ENCODE measurements at places on chromosomes 6 and 20. TPM values are rescaled to one million over a fixed set of nuclear protein-coding genes. Genes with fewer than 3 reads are reported as not detected.
A peak's percentile ranks its signal among the peaks of the same experiment; 100 is the strongest.

Gene ZBP1
- total RNA-seq: not detected

DNA sequence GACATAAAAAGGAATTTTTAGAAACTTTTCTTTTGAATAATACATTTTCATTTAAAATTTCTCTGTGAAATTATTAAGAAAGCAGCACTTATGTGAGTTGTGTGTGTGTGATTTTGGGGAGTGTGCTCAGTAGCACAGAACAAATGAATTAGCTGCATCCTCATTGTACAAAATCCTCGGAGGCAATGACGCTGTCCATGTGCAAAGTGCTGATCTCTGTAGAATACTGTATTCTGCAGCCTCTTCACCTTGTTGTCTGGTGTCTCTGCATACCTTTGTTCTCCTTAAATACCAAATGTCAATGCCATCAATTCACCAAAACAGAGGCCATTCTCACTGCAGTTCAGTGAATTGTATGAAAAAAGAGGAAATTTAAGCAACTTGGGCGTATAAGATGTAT, 838.4 kb downstream of the QKI start:
- no peak for DNase-seq

DNA sequence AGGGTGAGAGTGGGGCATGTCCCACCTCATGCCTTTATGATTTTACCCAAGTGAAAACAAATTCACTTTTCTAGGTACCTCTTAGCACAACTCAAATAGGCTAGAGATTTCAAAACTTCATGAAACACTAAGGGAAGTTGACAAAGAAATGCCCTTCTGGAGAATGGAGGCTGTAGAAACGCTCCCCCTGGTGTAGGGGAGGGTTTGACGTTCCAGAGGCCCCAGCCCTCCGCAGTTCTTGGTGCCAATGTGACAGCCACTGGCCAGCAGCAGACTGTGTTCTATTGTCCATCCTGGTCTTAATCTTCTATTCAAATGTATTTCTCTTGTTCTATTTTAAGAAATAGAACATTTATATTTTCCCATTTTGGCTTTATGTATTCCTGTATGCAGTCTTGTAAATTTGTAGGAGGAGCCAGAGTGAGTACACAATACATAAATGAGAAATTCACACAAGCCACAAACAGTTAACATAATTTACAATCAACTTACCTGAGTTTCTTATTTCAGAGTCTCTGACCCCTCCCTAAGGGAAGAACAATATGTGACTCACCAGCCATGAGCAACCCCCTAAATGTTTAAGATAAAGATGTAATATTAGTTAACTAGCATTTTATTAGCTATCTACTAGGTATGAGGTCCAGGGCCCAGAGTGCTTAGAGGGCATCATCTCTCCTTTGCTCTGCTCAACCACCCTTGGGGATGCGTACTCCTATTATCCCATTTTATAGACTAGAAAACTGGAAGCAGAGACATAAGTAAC, 8.8 kb upstream of the MUC21 start:
- DNase-seq: no peak

Gene KIF25
- 0.29 TPM for total RNA-seq

Gene TMEM170B
- total RNA-seq: 0.34 TPM

GRCh38 chr20:23655491-23656211, 17.9 kb upstream of the CST3 start:
- DNase-seq: peak; percentile 88

Gene TSBP1
- not detected for total RNA-seq

DNA sequence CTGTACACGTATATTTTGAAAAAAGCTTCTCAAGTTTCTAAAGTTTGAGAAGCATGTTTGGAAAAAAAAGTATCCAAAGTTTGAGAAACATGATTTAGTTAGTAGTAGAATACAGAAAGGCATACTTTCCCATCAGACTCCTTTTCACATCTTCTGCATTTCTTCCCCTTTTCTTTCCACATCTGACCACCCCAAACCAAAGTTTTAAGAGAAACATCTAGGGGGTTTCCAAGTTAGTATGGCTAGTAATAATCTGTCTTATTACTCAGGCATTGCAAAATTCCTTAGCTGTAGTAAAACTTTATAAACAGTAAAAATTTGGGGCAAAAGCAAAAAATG, 63.0 kb upstream of the IL20RA start:
- DNase-seq: no peak

GRCh38 chr20:9062066-9062465, 6.8 kb upstream of the PLCB4 start:
- DNase-seq: no peak

- DNase-seq: no peak
These were observed 318.7 kb downstream of the RFPL4B start for GRCh38 chr6:112665815-112666214.

Gene HLA-DOA
- total RNA-seq: 47.9 TPM

Gene DCBLD1
- total RNA-seq: 3.4 TPM

Gene EGFL8
- total RNA-seq: 17.0 TPM

Gene NMBR
- not detected for total RNA-seq

GRCh38 chr6:44129841-44130322, 2.5 kb downstream of the TMEM63B start:
- DNase-seq: no peak

DNA sequence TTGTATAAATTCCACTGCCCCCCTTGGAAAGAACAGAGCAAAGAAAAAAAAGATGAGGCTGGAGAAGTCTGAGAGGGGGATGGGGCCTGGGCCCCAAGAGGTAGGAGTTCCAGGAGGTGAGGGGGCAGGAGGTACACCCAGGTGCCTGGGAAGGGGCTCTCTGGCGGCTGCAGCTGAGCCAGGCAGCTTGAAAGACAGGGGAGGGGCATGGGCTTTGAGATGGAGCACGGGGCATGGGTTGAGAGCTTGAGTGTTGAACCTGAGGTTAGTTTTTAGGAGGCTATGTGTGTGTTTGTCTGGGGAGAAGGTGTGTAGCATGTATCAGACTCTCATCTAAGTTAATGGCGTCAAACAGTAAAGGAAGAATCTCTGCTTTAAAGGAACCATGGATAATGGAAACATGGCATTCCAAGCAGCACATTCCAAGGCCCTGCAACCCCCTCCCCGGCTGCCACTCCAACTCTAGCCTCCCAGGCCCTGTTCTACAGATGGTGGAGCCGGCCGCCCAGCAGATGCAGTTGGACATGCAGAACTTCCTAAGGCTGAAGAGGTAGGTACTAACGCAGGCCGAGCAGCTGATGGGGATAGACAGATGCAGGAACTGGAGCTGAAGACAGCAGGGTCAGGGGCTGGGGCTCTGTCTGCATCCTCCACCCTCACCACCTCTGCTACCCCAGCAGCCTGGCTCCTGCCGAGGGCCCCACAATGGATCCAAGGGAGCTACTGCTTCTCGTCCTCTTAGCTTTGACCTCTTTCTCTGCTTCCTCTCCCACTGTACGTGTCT, 42.1 kb downstream of the MDFI start:
- no peak for DNase-seq

DNA sequence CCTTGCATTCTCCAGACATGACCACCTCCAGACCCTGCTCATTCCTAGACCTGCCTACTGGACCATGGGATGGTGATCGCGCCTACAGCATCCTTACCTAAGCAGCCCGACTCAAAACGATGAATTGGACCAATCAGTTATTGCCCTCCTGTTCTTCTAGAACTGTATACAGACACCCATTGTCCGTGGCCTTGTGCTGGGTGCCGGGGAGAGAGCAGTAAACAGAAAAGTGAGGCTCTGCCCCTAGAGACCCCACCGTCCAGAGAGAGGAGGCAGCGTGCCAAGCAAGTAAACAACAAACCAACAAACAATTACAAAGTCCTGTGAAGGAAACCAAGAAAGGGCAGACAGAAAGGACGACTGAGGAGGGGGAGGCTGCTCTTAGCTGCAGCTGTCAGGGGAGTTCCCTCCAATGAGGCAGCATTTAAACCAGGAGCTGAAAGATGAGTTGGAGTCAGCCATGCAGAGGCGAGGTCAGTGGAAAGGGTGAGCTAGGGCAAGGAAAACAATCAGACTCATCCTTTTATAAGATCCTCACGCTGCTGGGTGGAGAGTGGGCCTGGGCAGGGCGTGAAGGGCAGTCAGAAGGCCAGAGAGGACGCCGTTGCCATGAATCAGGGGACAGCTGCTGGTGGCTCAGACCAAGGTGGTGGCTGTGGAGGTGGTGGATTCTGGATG, 37.6 kb upstream of the BLCAP start:
- no peak for DNase-seq

- DNase-seq: no peak
These were observed 5.3 kb downstream of the PHIP start for GRCh38 chr6:79072640-79073181.

- DNase-seq: no peak
These were observed 78.1 kb upstream of the MTHFD1L start for GRCh38 chr6:150787429-150787828.

- no peak for DNase-seq
These were observed 63.0 kb upstream of the RIN2 start for GRCh38 chr20:19695081-19695480.

DNA sequence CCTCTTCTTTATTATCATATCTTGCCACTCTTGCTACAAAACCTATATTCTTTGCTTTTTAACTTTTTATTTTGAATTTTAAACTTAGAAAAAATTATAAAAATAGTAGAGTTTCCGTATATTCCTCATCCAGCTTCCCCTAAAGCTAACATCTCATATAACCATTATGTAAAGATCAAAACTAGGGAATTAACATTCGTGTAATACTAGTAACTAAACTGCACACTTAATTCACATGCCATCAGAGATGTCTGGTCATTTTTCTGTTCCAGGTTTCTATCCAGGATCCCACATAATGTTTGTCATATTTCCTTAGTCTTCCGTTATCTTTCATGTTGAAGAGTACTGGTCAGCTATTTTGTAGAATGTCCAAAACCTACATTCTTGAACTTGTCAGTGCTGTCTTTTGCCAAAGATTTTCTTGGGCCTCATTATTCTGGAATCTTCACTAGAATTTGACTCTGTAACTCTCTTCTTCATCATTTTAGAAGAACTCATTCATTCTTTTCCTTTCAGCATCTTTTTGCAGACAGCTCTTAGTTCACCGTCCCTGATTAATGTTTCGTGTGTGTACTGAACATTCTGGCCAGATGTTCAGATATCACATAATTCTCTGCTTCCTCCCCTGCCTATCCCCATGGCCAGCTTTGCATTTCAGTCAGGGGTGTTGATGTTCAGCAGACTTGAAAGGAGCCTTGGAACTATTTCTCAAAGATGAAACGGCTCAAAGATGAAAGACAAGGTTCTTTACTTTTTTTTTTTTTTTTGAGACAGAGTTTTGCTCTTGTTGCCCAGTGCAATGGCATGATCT, 9.4 kb downstream of the CTNNBL1 start:
- no peak for DNase-seq

DNA sequence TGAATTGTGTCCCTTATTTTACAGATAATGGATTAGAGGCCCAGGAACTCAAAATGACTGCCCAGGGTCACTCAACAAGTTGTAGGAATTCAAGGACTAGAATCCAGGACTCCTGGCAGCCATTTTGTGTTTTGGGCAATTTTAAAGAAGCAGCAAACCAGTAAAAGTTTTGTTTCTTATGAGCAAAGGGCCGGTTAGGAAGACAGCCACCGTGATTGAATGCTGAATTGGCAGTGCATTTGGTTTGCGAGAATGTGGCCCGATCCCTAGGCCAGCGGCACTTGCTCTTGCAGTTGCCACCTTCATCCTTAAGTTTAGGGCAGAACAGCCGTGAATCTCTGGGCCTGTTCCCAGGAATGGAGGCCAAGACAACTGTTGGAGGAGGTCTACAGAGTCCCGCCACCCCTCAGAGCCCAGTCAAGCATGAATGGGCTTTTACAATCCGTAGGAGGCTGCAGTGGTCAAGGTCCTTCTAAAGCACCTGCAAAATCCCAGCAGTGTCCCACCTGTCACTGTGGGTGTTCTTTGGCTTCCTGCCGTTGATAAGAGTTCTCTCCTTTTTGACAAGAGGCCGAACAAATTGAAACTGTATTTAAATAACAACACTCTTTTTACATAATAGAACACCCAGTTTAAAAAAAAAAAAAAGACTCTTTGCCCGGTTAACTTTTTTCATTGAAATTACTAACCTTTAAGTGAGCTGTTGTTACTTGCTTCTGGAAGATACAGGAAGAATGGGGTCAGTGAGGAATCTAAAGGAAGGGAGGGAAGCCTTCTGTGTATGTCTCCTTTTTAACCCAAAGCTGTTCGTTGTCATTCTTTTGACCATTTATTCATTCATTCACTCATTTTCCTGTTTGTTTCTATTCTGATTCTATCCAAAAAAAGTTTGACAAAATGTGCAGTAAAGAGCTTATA, 68.7 kb downstream of the PHACTR2 start:
- no peak for DNase-seq

DNA sequence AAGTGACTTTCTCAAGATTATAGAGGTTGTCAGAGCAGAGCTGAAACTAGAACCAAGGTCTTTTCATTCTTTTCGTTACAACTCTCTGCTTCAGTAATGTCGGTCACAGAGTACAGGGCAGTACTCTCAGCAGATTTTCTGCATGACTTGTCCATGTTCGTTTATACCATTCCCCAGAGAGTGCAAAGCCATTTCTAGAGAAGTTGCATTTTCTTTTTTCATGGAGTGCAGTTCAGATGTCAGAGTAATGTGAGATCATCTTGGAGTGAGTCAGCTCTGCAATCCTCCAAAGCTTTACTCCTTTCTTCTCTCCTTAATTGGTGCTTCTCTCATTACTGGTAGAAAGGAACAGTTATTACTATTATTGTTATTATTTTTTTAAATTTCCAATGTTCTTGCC, 115.6 kb upstream of the B3GAT2 start:
- no peak for DNase-seq

Gene SLC22A7
- total RNA-seq: not detected

- no peak for DNase-seq
These were observed 92.8 kb downstream of the ATRN start for GRCh38 chr20:3563548-3564177.

Gene SAMD3
- not detected for total RNA-seq

- DNase-seq: no peak
These were observed 42.5 kb upstream of the IPCEF1 start for GRCh38 chr6:154399097-154399496.

- DNase-seq: no peak
These were observed 14.1 kb upstream of the TRIM26 start for GRCh38 chr6:30227242-30227722.

- DNase-seq: no peak
These were observed 20.6 kb downstream of the SLC22A1 start for GRCh38 chr6:160142115-160142715.

Gene ADGB
- not detected for total RNA-seq

Gene TUBB2B
- 1.0 TPM for total RNA-seq

DNA sequence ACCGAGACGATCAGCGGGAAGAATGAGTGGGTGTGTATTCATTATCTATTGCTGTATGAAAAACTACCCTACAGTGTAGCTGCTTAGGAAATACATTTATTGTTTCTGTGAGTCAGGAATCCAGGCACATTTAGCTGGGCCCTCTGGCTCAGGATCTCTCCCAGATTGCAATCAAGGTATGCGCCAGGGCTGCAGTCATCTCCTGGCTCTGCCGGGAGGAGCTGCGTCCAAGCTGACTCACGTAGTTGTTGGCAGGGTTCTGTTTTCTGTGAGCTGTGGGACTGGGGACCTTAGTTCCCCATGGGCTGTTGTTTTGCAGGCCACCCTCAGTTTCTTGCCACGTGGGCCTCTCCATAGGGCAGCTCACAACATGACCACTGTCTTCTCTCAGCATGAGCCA, 68.2 kb upstream of the FUCA2 start:
- peak; percentile 90 for DNase-seq

Gene ULBP2
- total RNA-seq: 0.68 TPM
